ENCODE measurements at places on chromosomes 2 and 18. TPM values are rescaled to one million over a fixed set of nuclear protein-coding genes. Genes with fewer than 3 reads are reported as not detected.

DNA sequence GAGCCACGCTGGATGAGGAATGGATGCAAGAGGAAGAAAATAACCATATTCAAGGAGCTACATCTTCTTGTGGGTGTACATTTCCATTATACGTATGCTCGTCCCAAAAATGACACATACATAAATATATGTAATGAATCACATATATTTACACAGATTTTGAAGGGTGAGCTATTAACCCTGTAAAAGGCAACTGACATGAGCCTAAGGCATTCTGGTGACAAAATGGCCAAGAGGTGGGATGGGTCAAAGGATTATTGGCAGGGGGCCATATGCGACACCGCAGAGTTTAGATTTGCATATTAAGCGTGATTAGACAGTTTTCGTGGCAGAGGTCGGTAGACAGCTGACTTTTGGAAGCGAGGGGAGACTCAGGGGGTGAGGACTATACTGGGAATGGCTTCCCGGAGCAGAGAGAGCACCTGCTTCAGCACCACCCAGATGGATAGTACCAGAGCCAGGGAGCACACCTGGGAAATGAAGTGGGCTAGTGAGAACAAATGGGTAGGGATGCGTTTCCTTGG is 431 bp upstream of the CNRIP1 start:
- peak; percentile 76 for DNase-seq

Gene CYP27C1
- 0.08 TPM for total RNA-seq

- DNase-seq = no peak
These were observed 45.5 kb downstream of the RAB12 start for GRCh38 chr18:8654503-8655451.

Gene MROH2A
- 0.08 TPM for total RNA-seq

Gene MC5R
- not detected for total RNA-seq

GRCh38 chr18:50151926-50152325 is 43.0 kb downstream of the MYO5B start:
- DNase-seq = no peak
